Cardiac atrium fibroblast (primary cell): ENCODE measurements at places on chromosomes 7 and 10. TPM values are rescaled to one million over a fixed set of nuclear protein-coding genes. Genes with fewer than 3 reads are reported as not detected.

CYP3A4 gene
- total RNA-seq, result not detected in 2 replicates

CCNY gene
- 37.9 and 38.6 TPM in 2 replicates for total RNA-seq

NPSR1 gene
- total RNA-seq, result not detected in 2 replicates

TMEM184A gene
- not detected in 2 replicates for total RNA-seq

ACHE gene
- 0.16 TPM in 1 of 2 replicates, not detected in the other for total RNA-seq

TMEM213 gene
- not detected in 2 replicates for total RNA-seq

TSPAN12 gene
- total RNA-seq, result 0.16 and 0.72 TPM in 2 replicates

PTPRZ1 gene
- 0.18 TPM in 1 of 2 replicates, not detected in the other for total RNA-seq

ADAM8 gene
- total RNA-seq, result 0.32 TPM in 1 of 2 replicates, not detected in the other

GRID1 gene
- not detected in 2 replicates for total RNA-seq

AGK gene
- 20.6 and 28.0 TPM in 2 replicates for total RNA-seq

BET1 gene
- 53.6 and 54.3 TPM in 2 replicates for total RNA-seq
